Adrenal gland (tissue), 19 donors: ENCODE measurements at places on chromosomes 3 and 15. TPM values are rescaled to one million over a fixed set of nuclear protein-coding genes. Genes with fewer than 3 reads are reported as not detected.

GRCh38 chr3:149005416-149005815 lies 14.1 kb downstream of the GYG1 start:
- H3K36me3 ChIP-seq = peaks cover 13% of the 10 kb centered on the region
- H3K27ac ChIP-seq = no peak overlapping the region
- peaks cover 5% of the 10 kb centered on the region for H3K4me1 ChIP-seq
- no peak overlapping the region for H3K4me3 ChIP-seq
- no peak for DNase-seq

PPP2R3A gene
- 13.9 TPM for total RNA-seq

CHL1 gene
- total RNA-seq = 27.4 TPM

DNA sequence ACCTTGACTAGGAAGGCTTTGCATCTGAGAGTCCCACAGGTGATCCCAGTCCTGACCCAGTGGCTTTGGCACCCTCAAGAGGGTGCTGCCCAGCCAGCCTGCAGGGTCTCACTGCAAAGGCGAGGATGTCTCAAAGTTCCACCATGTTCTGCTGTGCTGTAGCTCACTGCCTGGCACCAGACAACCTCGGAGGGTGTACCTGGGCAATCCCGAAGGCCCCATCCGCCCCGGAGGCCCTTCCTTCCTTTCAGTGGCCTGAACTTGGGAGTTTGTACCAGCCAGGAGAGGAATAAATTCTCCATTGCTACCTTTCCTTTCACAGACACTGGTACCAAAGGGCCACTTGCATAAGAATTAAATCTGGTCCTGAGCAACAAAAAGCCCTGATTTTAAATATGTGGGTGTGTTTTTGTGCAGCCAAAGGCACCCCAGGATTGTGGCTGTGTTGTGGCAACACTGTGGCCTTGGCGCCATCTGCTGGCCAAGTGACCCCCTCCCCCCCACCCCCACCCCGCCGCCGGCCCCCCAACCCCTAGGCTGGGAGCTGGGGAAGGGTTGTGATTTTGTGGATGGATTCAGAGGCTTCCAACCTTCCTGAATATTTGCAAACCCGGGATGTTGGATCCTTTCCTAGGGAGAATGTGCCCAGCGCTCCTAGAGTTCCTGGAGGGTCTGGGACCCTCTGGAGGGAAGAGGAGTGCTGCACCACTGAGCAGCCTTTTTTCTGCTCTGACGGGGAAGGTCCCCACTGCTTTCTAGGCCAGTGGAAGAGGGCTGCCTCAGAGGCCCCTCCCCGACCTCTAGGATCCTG lies 9.7 kb upstream of the PTPN23 start:
- H3K27me3 ChIP-seq = no peaks in the 10 kb centered on the region
- H3K4me1 ChIP-seq = no peaks in the 10 kb centered on the region
- H3K4me3 ChIP-seq = no peak overlapping the region

GRCh38 chr3:190673148-190673547 lies 159.3 kb downstream of the IL1RAP start:
- no peak for DNase-seq
- H3K27ac ChIP-seq = no peak overlapping the region
- H3K4me3 ChIP-seq = no peak overlapping the region
- H3K27me3 ChIP-seq = no peaks in the 10 kb centered on the region

DNA sequence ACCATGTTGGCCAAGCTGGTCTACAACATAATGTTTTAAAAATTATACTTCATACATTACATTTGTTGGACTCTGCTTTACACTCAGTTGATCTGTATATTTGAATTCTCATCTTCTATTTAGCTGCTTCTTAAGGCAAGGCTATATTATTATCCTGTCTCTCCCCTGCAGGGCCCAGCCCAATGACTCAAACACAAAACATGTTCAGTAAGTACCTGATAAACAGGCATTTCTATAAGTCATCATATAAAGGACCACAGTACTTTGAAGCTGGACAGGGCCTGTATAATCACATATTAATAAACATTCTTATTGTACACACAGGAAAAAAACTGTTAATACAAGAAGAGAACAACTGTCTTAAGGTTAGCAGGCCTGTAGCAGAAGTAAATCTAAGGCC lies 36.2 kb downstream of the NGLY1 start:
- no peaks in the 10 kb centered on the region for H3K36me3 ChIP-seq
- no peak overlapping the region for H3K27ac ChIP-seq
- H3K4me3 ChIP-seq = no peak overlapping the region
- DNase-seq = no peak
- H3K4me1 ChIP-seq = peaks cover 6% of the 10 kb centered on the region

DNA sequence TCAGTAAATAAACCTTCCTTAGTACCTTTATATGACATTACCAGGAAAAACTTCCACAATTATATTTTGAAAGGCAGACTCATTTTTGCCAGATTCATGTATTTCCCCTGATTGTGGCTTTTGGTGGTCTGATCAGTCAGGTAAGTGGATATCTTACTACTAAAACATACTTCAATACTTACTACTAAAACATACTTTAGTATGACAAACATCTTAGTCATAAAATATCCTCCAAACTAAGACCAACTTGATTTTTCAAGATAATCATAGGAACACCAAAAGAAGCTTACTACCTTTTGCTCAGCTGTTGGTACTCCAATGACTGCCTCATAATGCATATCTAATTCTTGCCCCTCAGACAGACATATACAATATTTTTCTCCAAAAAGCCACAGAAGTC lies 9.3 kb downstream of the TJP1 start:
- H3K4me1 ChIP-seq = peaks cover 13% of the 10 kb centered on the region
- H3K4me3 ChIP-seq = no peak overlapping the region
- H3K27me3 ChIP-seq = no peaks in the 10 kb centered on the region
- H3K27ac ChIP-seq = no peak overlapping the region
- H3K36me3 ChIP-seq = no peaks in the 10 kb centered on the region

NPTN gene
- total RNA-seq = 101 TPM

DNA sequence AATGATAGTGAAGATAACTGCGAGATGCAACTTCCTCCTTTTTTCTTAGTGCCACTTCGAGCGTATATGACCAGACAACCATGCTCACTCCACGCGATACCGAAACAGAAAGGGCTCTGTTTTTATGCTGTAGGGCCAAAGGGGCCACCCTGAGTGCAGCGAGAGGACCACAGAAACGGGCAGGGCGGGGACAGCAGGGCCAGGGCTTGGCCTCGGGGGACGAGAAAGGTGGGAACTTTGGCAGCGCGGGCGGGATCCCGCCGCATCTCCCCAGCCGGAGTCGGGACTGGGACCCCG lies 483 bp downstream of the VPS13C start:
- H3K27me3 ChIP-seq = no peaks in the 10 kb centered on the region
- peak overlapping the region; percentile 98 for H3K27ac ChIP-seq
- H3K4me1 ChIP-seq = peaks cover 2% of the 10 kb centered on the region
- H3K36me3 ChIP-seq = no peaks in the 10 kb centered on the region
